ENCODE measurements at places on chromosomes 6 and 20.

GRCh38 chr6:1250489-1251197 lies 61.3 kb upstream of the FOXQ1 start:
- no peak for DNase-seq

DNA sequence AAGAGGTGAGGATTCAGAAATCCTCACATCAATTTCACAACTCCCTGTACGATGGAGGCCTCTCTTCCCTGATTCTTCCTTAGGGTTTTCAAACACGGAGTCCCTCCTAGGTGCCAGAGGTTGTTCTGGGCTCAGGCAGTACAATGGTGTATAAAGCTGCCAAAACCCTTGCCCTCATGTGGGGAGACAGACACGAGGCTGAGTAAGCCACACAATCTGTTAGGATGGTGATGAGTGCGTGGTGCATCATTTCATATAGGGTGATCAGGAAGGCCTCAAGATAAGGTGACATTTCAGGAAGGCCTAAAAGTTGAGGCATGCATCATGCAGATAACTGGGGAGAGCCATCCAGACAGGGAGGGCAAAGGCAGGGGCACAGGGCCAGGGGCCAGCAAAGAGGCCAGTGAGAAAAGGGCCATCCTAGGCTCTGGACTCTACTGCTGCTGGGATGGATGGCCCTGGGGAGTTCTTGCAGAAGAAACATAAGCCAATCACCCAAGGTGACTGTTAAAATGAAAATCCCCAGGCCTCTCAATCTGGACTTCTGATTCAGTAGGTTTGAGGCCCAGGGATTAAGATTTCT lies 186.5 kb downstream of the PRKN start:
- DNase-seq, result no peak

GRCh38 chr6:91042656-91043055 lies 455.8 kb upstream of the MAP3K7 start:
- DNase-seq, result no peak

DNA sequence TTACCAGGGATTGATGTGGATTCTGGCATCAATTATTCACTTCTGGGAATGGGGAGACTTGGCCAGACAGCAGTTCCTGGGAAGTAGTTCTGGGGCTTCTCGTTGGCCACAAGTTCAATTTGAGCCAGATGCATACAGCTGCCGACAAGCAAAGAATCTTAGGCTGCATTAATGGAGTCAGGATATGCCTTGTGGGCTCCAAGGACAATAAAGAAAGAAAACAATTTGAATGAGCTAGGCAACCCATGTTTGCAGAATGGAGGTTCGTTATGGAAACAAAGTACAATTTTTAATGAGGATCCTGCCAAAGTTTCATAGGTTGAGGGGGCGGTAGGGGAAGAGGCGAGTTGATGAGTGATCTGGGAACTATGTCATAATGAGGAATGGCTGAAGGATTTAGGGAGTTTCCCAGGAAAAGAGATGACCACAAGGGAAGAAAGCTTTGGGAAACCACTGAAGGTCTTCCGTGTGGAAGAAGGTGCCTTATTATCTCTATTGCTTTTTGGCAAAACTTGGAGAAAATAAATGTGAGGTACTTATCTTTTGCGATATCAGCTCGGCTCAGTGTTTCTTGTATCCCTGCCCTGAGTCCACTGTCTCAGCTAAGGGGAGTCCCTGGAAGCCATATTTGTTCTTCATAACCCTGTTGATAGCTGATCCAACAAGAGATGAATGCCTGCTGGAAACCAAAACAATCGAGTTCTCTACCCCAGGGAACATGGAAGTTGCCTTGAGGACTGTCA lies 181.0 kb upstream of the ZNF217 start:
- DNase-seq, result no peak

DNA sequence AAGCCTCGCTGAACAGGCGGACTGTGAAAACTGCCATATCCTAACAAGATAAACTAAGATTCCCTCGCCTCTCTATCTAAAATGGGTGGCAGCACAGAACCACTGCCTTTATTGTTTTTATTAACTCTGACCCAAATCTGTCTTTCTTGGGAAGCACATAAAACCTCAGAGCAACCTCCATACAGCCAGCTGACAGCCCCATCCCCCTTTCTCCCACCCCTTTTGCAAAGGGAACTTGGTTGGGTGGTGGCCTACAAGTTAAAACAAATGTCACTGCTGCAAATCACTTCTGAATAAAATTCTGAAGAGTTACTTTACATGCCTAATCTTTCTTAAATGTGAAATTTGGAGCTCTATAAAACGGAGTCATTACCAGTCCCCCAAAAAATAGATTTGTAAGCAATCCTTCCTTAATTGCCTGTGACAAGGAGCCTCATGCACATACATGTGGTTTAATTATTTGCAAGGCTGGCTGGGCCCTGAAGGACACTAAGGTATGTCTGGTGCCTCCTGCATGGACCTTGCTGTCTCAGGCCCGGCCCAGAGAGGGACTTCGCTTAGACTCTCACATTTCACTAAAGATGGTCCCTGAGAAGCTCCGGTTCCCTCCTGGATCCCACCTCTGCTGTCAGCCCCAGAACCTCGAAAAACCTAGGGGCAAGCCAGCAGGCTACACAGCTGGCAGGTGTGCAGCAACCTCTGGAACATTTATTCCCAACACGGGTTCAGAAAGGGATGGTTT lies 21.7 kb downstream of the PXDC1 start:
- DNase-seq, result no peak

DNA sequence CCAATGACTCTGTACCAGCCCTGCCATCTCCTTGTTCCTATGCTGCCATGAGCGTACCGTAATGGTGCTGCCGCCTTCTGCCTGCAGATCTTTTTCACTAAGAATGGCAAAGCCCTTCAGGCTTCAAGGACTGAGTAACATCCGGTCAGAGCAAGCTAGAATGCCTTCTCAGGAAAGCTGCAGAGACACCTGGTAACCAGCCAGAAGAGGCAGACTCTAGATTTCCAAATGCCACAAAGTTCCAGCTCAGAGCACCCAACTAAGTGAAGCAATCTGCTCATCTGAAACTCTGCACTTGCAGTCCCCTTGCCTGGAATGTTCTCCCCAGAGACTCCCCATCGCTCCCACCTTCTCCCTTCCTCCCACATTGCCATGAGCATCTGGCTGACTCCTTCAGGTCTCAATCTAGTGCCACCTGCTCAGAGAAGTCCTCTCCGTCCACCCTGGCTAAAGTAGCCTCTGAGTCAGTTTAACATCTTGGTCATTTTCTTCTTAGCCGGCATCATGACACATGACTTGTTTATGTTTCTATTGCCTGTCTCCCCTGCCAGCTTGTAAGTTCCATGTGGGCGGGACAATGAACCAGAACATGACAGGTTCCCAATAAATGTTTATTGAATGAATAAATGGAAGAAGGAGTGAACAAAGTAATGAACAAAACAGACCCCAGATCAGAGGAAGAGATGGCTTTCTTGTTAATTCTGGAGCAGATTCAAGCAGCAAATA lies 6.9 kb upstream of the OCSTAMP start:
- peak; percentile 22 for DNase-seq

DNA sequence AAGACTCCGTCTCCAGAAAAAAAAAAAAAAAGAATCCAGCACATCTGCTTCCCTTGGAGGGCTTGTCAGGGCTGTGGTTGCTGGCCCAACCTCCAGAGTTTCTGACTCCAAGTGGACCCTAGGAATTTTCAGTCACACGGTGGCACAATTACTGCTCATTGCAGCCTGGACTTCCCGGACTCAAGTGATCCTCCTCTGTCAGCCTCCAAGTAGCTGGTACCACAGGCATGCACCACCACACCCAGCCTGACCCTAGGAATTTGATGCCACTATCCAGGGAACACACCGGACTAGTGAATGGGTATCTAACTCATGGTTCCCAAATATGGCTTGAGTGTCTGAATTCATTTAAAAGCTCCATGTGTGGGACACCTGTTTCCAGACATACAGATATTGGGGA lies 9.8 kb upstream of the MAPRE1 start:
- DNase-seq, result no peak

GRCh38 chr6:143745166-143746133 lies 67.7 kb downstream of the PHACTR2 start:
- peak; percentile 88 for DNase-seq

- DNase-seq, result no peak
Measured at GRCh38 chr20:33188421-33188820, 20.5 kb downstream of the BPIFA2 start.

GRCh38 chr6:123997223-123997622 lies 193.6 kb downstream of the NKAIN2 start:
- no peak for DNase-seq

DNA sequence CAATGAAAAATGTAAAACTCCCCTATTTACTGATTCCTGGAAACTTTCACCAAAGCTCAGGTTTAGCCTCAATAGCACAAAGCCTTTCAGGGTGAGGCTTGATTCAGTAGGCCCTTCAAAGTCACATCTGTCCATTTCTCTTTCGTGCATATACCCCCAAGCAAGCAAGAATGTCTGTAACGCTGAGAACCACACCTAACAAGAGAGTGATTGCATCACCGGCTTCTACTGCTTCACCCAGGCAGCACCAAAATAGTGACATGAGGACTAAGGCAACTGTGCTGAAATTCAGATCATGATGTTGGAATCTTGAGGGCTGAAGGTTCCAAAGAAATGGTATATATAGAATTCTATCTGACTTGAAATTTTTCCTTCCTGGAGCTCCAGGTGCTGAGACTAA lies 26.1 kb downstream of the CGA start:
- DNase-seq, result no peak

- DNase-seq, result no peak
Measured at GRCh38 chr20:47118641-47119040, 224.0 kb downstream of the EYA2 start.

DNA sequence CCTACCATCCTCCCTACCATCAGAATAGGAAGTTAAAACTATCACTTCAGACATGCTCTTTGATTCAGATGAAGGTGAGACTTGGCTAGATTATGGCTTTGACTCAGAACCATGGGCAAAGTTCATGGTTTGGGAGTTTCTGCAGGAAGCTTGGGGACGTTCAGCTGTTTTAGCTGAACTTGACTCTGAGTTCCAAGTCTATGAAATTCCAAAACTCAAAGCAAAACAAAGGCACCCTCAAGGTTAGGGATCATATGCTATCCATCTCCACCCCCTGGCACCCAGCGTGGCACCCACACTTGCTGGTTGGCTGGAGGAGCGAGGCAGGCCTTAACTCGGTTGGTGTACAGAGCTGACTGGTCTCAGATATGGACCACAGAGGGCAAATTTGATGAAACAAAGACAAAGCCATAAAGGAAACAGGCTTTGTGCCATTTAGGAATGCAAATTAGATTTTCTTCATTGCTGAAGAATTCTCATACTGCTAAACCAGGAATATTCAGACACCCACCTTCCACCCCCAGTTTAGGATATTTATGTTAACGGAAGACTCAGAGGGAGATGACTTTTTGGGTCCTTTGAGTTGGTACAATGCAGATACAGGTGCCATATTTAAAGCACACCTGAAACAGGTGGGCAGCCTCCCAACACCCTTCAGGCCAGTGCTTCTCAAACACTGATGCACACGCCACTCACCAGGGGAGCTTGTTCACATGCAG lies 88.4 kb upstream of the SLC22A16 start:
- no peak for DNase-seq

DNA sequence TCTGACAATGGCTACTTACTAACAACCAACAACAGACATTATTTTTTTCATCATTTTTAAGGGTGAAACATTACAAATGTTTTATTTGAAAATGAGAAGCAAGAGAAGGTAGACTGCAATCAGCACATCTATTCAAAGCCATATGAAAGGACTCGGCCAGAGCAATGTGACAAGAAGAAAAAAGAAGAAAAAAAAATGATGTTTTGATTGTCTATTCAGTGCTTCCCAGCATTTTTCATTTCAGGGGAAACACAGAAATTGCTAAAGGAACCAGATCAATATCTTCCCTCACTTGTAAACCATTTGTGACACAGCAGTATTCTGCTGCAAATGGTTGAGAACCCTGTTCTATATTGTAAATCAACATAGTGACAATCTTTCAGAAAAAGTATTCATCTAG lies 270.7 kb downstream of the EYS start:
- DNase-seq, result no peak

DNA sequence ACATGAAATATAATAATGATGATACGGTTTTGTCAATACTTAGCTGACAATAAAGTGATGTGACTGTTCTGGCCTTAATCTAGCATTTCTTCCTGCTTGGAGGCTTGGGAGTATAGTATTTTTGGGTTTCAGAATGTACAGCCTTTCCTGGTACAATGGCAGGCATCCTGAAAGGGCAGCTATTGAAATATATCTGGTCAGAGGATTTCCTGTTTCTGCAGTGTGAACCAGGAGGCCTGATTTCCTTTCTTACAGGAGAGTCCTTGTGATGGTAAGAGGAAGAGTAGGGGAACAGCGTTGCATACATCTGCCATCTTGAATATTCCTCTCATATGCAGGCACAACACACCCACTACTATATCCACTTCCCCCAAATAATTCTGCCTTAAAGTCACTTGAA lies 93.7 kb downstream of the MYO6 start:
- no peak for DNase-seq

DNA sequence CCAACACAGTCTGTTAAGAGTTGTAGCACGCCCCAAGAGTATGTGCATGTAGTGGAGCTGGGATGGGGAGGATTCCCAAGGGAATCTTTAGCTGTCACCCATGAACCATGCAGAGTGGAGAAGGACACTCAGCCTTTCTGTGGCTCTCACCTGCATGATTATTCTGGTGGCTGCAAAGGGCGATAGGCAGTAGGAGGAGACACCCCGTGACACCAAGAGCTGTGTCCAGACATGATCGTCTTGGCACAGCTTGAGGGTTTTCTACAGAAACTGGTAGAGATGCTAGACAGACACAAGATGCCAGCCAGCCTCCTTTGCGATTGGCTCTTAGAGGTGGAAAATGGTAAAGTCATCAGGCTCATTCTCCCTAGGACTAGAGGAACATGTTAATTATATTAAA lies 3.1 kb upstream of the CSE1L start:
- no peak for DNase-seq

GRCh38 chr20:39489986-39490560 lies 527.9 kb downstream of the DHX35 start:
- DNase-seq, result no peak

DNA sequence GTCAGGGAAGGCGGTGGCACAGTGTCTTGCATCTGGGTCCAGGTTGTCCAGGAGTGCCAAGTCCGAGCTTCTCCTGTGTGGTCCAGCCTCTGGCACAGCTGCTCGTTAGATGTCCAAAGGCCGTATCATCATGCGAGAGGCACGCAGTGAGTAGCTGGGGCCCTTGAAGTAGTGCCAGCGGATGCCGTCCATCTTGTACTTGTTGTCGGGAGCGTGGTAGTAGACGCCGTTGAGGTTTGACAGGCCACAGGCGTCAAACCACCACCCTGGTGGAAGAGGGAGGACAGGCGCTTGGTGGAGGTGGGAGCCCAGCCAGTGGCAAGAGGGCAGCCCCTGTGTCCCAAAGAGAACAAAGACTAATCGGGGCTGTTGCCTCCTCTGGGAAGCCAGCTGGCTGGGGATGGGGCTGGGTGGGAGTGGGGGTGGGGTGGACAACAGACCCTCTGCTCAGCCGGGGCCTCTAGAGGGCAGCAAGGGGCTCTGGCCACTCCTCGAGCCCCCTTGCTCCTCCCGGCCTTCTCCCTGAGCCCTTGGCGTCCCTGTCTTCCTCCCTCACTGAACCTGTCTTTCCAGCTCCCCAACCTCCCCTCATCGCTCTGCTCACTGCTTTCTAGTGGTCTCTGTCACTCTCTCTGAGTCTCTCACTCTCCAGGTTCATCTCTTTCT lies 39.5 kb downstream of the FAM110A start:
- DNase-seq, result no peak

Data from spinal cord (tissue), 10 donors.